Amygdala (tissue), 56 donors: ENCODE measurements at places on chromosomes 7 and 10.
A peak's percentile ranks its signal among the peaks of the same experiment; 100 is the strongest.

- DNase-seq = no peak
These were observed 222.9 kb upstream of the PITRM1 start for GRCh38 chr10:3395458-3395861.

- DNase-seq = no peak
These were observed 45.5 kb upstream of the PRKAR2B start for GRCh38 chr7:106999023-106999422.

DNA sequence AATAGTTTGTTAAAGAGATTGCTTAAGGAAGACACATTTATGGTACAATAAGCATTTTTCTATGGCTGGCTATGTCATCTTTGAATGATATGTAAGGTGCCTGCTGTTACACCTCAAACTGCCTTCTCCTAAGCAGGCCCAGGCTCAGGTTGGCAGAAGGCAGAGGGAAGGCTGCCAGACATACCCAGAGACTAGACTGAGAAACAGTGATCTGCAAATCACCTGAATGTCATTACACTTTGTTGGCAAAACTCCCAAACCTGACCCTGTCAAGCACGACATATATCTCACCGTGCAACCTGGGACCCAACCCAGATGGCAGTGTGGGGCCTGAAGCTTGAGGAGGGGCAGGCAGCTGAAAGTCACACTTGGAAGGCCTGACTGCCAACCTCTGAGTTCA is 136.6 kb upstream of the TARP start:
- DNase-seq = no peak

- no peak for DNase-seq
These were observed 93.7 kb downstream of the FZD1 start for GRCh38 chr7:91357901-91358300.

DNA sequence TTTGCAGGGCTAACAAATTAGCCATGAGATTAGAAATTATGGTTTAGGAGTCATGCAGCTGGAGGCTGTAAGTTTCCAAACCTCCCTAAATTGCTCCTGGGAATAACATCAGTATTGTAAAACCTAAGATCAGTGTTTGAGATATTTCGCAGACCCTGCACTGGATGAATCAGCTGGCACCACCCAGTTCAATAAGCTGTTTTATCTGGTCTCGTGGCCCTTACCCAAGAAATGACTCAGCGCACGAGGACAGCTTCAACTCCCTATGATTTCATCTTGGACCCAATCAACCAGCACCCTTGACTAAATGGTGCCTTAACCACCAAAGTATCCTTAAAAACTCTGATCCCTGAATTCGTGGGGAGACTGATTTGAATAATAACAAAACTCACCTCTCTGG is 482.0 kb upstream of the PCDH15 start:
- DNase-seq = no peak

DNA sequence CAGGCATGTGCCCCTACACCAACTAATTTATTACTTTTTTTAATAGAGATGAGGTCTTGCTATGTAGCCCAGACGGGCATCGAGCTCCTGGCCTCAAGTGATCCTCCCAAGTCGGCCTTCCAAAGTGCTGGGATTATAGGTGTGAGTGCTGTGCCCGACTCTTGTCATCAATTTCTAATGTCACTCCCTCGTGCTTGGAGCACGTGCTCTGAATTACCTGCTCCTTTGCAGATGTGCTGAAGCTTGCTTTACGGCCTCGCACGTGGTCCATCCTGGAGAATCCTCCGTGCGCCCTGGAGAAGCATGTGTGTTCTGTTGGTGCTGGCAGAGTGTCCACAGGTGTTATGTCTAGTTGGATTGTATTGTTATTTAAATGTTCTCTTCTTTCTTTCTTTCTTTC is 11.8 kb upstream of the UBE3C start:
- DNase-seq = no peak

DNA sequence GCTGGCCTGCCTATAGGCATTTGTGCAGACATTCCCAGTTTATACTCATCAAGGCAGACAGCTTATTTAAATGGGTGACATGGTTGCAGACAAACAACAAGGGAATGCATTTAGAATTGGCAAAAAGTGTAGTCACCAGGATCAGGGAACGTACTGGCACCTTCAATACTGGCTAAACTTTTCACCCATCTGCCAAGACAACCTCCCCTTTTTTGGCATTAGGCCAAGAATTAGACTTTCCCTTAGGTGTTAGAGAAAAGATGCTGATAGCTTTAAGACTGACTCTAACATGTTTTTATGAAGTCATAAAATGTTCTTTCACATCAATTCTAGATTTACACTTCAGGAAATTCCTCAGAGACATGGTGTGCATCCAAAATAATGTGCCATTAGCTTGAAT is 365.9 kb downstream of the PHTF2 start:
- no peak for DNase-seq

GRCh38 chr7:28761505-28761904 is 196.6 kb downstream of the TRIL start:
- DNase-seq = no peak

GRCh38 chr7:55147101-55147500 is 128.3 kb downstream of the EGFR start:
- DNase-seq = no peak

- peak; percentile 28 for DNase-seq
These were observed 263.6 kb downstream of the SKIDA1 start for GRCh38 chr10:21261842-21262294.

DNA sequence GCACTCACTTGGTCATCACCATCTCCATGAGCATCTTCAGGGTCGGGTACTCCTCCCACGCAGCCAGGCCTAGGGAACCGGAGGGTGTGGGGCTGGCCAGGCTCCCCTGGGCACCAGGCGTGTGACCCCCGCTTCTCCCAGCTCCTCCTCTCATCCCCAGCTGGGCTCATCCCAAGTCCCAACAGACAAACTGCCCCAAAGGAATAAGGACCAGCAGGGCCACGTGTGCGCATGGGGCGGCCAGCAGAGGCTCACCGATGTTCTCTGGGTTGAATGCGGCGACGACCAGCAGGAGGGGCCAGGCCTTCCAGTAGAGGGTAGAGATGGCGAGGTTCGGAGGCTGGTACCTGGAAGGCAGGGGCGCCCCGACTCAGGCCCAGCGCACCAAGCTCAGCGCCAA is 14.9 kb downstream of the INTS1 start:
- DNase-seq = no peak

GRCh38 chr10:21071001-21071673 is 174.0 kb upstream of the NEBL start:
- DNase-seq = no peak

DNA sequence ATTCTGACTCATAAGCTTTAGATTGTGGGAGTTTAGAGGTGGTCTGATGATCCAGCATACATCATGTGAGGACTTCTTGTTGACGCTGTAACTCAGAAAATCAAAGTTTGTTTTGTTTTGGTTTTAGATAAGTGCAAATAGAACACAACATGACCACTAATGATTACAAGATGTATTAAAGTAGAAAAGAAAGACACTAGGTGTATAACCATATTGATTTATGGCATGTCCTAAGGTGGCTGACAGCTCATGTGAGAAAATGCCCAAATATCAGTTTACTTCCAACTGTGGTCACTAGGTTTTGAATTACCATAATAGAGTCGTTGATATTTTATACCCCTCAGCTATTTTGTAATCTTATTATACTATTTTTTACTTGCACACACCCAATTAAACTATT is 1131.4 kb upstream of the PHF14 start:
- DNase-seq = no peak

DNA sequence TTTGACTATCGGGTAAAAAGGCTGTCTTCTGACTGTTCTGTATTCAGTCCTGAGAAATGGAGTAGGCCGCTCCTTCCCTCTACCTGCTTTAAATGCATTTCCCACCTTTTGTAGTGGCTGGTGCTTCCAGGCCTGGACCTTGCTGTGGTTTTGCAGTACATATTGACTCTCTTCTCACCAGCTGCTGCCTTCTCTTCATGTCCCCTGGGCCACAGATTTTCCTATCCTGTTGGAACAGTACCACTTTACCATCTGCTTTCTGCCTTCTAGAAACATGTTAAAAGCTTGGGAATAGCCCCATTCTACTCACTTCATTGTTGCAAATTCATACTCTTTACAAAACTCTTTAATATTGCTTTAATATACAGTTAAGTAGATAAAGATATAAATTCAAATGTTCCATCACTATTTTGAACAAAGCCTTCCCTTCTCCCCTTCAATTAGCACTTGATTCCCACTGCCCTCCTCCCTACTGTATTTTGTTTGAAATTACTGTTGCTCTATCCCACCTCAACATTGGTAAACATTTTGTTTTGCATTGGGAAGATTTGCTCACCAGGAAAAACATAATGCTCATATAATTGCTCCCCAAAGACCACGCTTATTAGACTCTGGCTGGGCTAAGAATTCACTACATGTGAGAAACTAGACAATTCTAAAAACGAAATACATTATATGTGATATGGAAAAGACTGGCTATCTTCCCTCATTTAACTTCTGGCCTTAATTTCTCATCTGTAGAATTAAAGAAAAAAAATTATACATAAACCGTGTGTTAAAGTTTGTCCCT is 17.3 kb upstream of the SEMA3C start:
- no peak for DNase-seq

DNA sequence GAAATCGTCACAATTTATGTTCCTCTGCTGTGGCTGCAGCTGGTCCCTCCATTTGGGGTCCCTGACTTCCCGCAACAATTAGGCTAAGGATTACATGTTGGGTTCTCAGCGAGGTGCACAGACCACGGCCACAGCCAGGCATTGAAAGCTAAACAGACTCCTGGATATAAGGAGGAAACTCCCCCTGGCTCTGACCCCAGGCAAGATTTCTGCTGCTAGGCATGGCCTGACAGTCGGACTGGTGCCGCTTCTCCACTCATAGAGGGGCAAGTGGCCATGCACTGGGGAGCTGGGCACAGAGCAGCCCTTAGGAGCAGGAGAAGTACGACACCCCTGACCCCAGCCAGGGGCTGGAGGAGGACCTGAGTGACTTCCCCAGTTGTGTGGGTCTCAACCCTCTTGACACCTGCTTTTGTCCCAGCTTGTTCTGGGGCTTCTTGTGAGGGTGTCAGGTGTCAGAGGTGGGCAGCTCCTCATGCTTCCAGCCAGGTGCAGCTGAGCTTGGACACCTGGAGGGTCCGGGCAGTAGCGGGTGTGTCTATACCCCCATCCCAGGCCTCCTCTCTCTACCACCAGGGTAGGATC is 38.3 kb downstream of the TSPAN15 start:
- DNase-seq = no peak

GRCh38 chr7:13829914-13830900 is 159.3 kb downstream of the ETV1 start:
- no peak for DNase-seq

GRCh38 chr7:24793982-24794648 is 36.9 kb upstream of the GSDME start:
- no peak for DNase-seq

DNA sequence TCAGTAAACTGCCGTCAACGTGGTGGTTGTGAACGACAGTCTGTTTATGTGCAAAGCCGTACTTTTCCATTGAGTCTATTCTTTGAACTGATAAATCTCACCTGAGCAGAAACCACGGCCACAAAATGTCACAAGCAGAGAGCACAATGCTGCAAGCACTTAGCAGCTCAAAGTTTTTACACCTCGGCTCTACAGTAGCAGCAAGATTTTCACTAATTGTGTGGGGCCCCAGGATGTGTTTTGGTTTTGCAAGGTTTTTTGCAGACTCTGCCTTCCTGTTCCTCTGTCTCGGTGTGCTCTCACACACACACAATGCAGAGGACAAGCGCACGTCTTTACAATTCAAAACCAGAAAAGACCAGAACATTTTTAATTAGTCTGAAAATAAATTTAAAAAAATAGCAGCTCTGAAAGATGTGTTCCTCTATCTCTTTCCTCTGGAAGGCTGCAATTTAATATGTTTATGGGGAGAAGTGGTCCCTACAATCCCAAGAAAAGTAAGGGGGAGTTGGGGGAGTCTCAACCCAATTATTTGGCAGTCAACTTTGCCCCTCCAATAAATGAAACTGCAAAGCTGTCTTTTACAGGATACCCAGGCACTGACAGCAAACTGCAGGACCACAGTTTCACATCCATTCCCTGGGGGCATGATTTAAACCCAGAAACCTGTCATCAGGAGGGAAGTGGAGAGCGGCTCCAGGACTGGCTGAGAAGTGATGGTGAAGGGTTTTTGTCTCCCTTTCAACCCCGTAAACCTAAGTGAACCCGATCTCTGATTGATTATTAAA is 73.8 kb upstream of the SFMBT2 start:
- no peak for DNase-seq

- DNase-seq = no peak
These were observed 271.9 kb downstream of the ADARB2 start for GRCh38 chr10:1465418-1465911.

DNA sequence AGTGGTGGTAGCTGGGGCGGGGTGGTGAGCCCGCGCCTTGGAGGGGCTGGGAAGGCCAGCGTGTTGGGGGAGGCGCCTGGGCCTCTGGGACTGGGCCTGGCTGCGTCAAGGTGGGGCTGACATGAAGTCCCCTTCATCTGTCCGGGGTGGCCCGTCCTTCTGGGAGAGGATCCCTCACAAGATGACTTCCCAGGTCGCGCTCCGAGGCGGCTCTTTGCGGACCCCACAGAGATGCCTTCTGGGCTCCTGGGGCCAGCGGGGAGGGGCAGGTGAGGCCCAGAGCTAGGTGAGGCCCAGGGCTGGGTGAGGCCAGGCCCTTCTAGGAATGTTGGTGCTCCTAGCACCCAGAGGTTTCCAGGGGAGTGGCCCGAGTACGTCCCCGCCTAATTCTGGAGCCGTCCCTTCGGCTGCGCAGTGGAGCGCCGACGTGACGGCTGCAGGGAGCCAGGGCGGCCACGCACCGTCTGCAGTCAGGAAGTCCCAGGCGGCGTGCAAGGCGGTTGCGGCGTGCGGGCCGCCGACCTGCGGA is 58.2 kb upstream of the NUPR2 start:
- no peak for DNase-seq

GRCh38 chr10:86642499-86642898 is 11.8 kb upstream of the OPN4 start:
- DNase-seq = no peak

DNA sequence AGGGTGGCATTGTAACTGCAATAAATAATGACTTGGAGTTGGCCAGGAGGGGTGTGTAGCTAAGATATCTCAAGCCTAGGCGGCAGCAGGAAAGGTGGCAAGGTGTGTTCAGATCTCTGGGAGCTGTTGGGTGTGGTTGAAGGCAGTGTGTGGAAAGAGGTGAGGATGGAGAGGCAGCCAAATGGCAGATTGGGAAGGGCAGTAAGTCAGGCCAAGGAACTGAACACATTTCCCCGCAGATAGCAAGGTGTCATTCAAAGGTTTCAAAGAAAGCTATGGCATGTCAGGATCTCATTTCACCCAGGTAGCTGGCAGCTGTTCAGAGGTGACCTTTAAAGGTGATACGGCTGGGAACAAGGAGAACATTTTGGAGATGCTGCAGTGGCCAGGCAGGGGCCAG is 586.0 kb upstream of the MGMT start:
- no peak for DNase-seq

DNA sequence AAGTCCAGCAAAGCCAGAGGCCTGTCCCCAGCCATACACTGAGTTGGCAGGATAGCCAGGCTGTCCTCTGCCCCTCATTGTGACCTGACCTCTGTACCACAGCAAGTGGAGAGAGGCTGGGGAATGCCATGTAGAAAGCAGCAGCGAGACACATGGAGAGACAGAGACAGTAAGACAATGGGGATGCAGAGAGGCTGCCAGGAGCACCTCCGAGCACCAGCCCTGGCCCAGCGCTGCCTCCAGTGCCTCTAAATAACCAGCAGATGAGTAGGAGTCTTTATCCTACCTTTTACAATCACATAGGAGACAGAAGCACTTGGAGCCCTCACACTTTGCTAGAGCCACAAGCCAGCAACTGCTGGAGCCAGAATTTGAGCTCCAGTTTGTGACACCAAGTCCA is 8.1 kb downstream of the GDF2 start:
- DNase-seq = no peak
